ENCODE measurements at places on chromosomes 2 and 18.
A peak's percentile ranks its signal among the peaks of the same experiment; 100 is the strongest.

- DNase-seq: peak; percentile 71
Observed at GRCh38 chr2:134401081-134401497, 147.2 kb downstream of the MGAT5 start.

- DNase-seq: peak; percentile 76
Observed at GRCh38 chr18:48767090-48767690, 183.6 kb downstream of the SMAD7 start.

DNA sequence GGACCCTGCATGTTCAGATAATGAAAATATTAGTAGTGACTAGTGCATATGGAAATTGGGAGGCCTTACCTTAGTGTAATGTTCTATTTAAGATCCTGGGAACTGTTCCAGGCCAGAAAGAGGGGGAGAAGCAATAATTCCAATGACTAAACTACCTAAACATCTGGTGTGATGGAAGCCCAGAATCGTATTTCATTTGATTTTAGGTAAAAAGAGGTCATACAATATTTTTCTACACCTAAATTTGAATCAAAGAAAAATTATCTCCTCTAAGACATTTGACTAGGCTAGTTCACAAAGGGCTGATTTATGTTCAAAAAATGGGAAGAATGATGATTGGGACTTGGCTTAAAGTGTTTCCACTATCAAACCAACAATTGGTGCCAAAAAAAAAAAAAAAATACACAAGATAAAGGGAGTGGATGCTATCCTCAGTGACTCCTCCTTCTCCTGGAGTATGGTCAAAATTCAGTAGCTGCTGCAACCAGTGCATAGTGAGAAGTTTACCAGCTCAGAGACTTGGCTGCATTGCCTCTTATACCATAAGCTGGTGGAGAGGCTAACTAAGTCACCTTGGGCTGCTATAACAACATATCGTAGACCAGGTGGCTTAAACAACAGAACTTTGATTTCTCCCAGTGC is 1038.3 kb upstream of the ACVR2A start:
- DNase-seq: no peak

DNA sequence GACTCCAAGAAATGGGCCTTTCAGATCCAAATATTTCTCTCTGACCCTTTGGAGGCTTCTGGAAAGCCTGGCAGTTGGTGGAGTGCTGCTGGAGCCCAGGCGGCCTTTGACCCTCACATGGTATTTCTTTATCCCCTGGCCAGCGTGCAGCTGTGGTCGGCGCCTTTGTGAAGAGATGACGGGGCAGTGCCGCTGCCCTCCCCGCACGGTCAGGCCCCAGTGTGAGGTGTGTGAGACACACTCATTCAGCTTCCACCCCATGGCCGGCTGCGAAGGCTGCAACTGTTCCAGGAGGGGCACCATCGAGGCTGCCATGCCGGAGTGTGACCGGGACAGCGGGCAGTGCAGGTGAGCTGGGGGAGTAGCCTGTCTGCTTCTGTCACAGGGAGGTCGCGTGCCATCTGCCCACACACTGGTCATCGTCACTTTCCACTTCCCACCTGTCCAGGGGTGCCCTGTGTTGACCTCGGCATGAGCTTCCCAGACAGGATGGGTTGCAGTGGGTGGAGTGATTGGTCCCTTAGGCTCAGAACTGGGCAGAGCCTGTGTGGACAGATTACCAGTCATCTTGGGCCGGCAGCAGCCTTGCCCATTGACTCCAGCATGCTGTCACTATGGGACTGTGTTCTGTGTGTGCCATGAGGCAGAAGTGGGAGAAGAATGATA is 158.2 kb downstream of the LAMA3 start:
- no peak for DNase-seq

GRCh38 chr2:39306626-39307025 is 62.9 kb upstream of the CDKL4 start:
- DNase-seq: no peak

DNA sequence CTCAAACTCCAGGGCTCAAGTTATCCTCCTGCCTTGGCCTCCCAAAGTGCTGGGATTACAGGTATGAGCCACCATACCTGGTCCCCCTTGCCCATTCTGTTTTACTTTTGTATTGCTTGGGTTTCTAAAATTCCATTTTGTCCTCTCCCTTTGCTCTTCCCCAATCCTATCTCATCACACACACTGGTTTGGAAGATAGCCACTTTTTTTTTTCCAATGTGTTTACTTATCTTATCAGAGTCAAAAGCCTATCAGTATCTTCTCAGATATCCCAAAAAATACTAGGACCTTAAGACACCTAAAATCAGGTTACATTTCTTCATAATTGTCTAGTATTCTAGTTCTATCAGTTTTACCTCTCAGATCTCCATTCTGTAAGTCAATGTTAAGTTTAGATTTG is 56.1 kb downstream of the MSH2 start:
- no peak for DNase-seq

DNA sequence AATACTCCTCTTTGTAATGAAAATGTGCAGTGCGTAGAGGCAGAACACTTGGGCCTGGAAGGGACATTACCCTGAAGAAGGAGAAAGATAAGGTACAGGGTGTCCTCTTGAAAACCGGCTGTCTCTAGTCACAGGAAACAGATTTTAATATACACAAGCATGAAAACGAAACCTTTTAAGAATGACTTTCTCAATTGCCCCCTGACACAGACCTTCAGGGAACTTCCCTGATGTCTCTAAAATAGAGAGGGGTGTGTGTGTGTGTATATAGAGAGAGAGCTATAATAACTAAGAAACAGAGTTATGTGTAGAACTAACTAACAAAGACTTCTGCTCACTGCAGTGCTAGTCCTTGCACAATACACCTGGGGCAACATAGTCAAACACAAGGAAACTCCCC is 780.0 kb downstream of the CNTNAP5 start:
- no peak for DNase-seq

- DNase-seq: no peak
Observed at GRCh38 chr2:9652898-9653479, 22.2 kb upstream of the YWHAQ start.

DNA sequence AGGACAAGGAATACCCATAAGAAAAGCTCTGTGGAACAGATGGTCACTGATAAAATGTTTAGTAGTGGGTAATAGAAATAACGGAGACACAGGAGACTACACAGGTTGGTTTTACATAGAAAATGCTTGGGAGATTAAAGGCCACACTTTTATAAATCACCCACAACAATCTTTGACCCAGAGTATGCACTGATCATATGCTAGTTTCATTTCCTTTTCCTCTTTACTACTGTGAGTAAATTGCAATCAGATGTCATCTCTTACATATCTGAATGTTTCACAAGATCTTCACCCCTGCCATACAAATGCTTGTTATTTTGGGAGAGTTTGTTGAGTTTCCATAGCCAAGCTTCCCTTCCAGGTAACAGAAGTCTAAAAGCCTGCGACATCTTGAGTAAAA is 978.4 kb upstream of the KLHL29 start:
- DNase-seq: no peak

- peak; percentile 17 for DNase-seq
Observed at GRCh38 chr2:235433860-235434259, 60.0 kb upstream of the AGAP1 start.

GRCh38 chr2:223180463-223180862 is 128.5 kb downstream of the KCNE4 start:
- no peak for DNase-seq

- no peak for DNase-seq
Observed at GRCh38 chr2:206408323-206409320, 34.7 kb upstream of the ADAM23 start.

DNA sequence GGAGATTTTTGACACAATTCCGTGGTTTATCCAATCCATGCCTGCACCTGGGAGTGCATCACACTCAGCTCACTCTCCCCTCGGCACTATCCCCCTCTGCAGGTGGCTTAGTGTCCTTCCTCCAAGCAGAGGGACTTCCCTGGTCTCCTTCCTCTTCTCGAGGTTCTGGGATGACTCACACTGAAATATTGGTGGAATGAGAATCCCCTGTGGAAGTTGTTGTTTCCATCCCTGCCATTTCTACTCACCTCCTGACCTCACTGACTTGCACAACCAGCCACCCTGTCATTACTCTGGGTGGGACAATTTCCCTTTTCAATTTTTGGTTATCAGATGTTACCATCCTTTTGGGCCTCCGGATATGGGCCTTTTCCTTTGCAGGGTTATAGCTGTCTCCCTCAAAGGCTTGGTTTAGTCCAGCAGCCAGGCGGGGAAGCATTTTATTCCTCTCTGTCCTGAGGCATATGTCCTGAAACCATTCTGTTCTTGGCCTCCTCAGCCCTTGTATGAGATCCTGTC is 59.9 kb downstream of the PTPRM start:
- DNase-seq: no peak

DNA sequence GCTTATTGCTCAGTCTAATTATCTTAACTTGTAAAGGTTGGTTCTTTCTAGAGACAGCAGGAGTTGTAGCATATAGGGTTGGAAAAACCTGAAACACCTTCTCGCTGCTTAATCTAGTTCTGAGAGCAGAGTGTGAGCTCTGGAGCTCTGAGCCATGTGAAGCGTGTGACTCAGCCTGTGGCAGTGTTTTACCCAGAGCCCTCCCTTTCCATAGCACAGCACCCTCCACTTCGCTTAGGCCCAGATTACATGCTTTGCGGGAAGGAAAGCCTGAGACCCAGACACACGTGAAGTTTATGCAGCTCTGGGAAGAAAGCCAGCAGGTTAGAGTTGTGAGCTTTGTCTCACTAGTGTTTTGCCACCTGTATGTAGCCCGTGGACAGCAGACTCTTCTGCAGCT is 74.5 kb downstream of the INPP4A start:
- DNase-seq: no peak

DNA sequence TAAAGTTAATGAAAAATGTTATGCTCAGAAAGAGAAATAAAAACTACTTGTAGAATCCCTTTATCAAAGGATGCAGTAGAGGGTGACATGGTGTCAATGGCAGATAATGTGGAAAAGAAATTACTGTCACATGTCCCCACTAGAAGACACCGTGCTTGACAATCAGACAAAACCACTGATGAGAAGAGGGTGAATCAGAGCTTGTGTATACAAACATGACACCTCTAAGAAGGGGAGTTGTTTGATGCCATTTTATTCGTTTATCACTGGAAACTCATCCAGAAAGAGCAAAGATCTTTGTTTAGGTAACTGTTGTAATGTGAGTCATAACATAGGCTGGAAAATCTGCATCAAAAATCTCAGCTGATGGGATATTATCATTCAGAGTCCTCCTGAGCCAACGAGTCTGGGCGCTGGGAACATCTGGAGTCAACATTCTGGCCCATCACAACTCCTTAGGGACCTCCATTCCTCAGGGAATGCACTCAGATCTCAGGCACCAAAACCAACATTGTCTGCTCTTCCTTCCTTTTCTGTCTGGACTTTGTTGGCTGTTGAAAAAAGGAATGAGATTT is 49.5 kb upstream of the RAB12 start:
- DNase-seq: no peak

- no peak for DNase-seq
Observed at GRCh38 chr2:134405611-134406081, 151.8 kb downstream of the MGAT5 start.

- DNase-seq: peak; percentile 61
Observed at GRCh38 chr2:204664708-204665121, 119.4 kb downstream of the PARD3B start.

- DNase-seq: peak; percentile 45
Observed at GRCh38 chr2:95231723-95232122, 24.4 kb downstream of the ZNF892 start.

DNA sequence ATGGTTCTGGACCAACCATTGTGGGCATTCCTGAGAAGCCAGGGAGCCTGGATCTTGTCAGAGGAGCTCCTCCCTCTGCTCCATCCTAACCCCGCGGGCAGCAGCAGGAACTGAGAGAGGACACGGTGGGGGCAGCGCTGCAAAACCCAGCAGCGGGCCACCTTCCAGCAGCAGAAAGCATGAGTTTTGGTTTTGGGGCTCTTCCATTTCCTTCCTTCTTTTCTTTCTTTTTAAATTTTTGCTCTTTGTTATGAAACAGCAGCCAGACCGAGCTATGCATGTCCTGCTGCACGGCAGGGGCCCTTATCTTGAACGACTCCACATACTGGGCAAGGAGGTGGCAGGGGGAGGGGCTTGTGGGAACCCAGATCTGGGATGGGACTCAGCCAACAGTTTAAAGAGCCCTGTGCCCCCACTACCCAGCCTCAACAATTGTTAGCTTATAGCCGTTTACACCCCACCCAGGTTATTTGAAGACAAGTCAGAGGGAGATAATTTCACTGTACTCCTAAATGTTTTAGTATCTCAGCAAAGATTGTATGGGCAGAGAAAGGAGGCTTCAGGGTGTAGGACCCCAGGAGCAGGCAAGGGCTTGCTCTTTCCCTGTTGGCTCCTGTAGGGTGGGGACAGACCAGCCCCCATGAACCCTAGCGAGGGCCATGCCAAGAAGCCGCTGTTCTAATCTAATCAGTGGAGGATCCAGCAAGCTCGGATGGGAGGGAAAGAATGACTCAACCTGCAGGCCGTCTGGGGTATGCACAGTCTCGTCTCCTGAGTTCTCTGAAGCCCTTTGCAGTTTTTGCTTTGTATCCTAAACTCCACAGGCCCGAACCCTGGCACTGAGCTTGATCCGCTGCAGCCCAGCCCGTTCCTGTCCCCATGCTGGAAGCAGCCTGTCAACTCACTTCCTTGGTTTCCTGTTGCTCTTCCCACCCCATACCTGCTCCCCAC is 75.3 kb downstream of the LRRFIP1 start:
- DNase-seq: no peak

DNA sequence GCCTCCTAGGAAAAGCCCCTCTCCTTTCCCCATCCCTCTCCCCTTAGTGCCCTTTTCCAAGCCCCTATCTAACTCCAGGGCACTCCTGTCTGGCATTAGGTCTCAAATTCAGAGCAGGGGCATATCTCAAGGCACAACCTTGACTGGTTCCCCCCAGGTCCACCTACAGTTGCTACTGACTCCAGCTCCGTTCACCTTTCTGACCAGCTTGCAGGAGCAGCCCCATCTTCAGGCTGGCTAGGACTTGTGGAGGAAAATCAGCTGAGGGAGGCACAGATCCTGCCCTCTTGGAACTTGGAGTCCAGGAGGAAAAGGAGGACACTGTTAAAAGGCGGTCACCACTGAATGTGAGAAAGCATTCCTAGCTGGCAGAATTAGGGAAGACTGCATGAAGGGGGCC is 152.4 kb downstream of the ZFP36L2 start:
- no peak for DNase-seq

Measured in GM04503 (cell line).